ENCODE measurements at places on chromosomes 5 and 9.
A peak's percentile ranks its signal among the peaks of the same experiment; 100 is the strongest.

DNA sequence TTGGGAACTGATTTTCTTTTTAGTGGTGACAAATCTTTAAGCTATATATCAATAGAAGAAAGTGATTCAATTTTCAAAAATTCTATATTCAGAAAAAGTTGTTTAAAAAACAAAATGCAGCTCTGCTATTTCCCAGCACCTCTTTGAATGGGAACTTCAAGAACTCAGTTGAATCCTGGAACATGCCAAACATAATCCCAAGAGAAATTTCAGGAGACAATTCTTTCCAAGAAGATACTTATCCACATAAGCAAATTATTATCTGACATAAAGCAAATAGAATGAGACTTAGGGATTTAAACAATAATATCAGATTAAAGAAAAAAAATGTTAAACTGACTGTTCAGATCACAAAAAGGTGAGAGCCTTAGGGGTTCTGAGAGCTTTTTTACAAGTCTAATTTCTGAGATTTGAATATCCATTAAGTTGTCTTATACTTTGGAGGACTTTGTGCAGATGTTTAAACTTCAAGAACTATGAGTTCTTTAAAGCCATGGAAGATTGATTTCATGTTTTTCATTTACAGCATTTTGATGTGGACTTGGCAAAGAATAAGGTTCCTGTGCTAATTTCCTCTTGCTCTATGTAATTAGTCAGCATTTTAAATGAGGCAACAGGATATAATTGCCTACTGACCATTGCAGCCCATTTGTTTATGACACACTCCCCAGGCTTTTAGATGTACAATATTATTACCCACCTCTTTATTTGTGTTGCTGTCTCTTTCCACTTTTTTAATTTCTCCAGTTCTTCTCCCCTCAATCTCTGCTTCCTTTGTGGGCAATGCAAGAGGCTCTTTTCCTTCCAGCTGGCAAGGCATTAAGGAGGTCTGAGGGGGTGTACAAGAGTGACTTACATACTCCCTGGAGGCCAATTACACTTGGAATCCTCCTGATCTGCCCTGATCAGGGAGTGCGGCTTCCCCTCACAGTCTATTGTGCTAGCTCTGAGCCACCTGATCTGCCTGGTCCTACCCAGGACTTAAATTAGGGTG lies 419.1 kb downstream of the NR2F1-AS1 start:
- peak; percentile 32 for DNase-seq

GRCh38 chr9:129012343-129012742 lies 15.8 kb downstream of the SH3GLB2 start:
- no peak for DNase-seq

GRCh38 chr9:137278061-137278701 lies 655 bp downstream of the TOR4A start:
- no peak for DNase-seq

DNA sequence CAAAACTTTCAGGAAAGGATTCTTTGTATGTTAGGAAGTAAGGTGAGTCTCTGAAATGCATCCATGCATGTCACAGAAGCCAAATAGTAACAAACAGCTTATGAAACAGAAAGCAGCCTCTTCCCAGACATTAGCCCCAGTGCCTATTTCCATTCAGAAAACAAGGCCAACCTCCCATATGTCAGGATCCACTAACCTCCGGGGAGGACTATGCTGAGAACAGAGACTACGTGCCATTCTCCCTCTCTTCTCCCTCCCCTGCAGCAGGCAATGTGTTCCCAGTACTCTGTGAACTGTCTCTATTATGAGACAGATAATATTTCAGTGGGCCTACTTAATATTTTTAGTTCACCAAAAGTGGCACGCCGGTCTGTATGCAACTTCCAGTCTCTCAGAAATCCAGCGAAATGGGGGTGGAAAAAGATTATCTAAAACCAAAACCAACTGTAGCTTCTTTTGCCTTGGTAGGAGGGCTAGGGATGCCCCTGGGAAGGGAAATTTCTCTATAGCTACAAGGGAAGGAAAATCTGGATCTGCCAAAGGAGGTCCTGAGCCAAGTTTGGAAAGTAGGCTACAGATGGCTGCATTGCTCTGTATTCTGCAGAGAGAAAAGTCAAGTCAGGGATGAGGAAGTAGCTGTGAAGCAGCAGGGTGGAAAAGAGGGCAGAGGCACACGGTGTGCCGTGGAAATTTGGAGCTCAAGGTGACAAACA lies 42.0 kb downstream of the VLDLR start:
- no peak for DNase-seq

Measured in nephron progenitor cell (in vitro differentiated cells).